Activated CD4-positive, alpha-beta T cell treated with anti-CD3 and anti-CD28 coated beads, Interleukin-2, amount 50 U/mL, for 1 hour (primary cell): ENCODE measurements at places on chromosomes 11 and 22.
A peak's percentile ranks its signal among the peaks of the same experiment; 100 is the strongest.

- DNase-seq: no peak
Observed at GRCh38 chr11:105152560-105152959, 13.0 kb upstream of the CARD18 start.

DNA sequence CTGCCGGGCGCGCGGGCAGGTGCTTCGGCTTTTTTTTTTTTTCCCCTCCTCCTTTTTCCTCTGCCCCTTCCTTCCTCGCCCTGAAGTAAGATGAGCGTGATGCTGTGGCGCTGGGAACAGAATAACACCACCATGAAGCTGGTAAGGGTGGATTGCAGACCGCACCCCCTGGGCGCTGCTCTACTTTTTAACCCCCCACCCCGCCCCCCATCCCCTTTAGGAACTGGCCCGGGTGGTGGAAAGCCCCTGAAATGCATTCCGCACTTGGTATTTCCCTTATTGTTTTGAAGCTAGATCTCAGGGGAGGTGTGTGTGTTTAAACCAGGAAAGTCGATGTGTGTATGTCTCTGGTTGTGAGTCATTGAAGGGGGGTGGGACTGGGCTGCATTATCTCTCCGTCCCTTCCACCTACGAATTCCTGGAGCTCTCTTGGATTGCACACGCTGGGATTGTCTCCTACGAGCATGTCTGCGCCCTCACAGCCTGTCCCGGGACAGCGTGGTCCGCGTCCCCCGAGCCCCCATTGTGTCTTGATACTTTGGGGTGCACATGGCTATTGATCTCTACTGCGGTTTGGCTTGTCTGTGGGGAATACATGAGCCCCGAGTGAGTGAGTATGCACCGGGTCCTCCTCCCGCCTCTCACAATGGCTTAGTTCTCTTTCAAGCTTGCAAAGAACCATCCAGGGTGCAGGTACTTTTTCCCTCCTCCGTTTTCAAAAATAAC, 64.9 kb downstream of the NAV2 start:
- DNase-seq: no peak

GRCh38 chr11:96186806-96187205, 156.2 kb downstream of the MAML2 start:
- DNase-seq: no peak

- peak; percentile 93 for DNase-seq
Observed at GRCh38 chr11:777288-778255, at the start of gene GATD1. TSS of gene GATD1 (minus strand) at chr11:777487. CDS start at chr11:777462, 25 bp downstream.

GRCh38 chr22:36009085-36009484, 19.5 kb downstream of the RBFOX2 start:
- DNase-seq: no peak
